ENCODE measurements at places on chromosomes 6 and 20. TPM values are rescaled to one million over a fixed set of nuclear protein-coding genes. Genes with fewer than 3 reads are reported as not detected.

NTSR1 gene
- not detected for total RNA-seq

C6orf141 gene
- total RNA-seq: not detected

CRYBG1 gene
- 6.1 TPM for total RNA-seq

BHLHE23 gene
- not detected for total RNA-seq

CGA gene
- not detected for total RNA-seq

CST2 gene
- total RNA-seq: not detected

Data from articular chondrocyte of knee joint (primary cell).